Nephron progenitor cell (in vitro differentiated cells): ENCODE measurements at places on chromosomes 13 and 19.

- peak overlapping the region; percentile 98 for H3K4me3 ChIP-seq
- H3K27ac ChIP-seq: peak overlapping the region; percentile 83
- H3K27me3 ChIP-seq: no peaks in the 10 kb centered on the region
- H3K36me3 ChIP-seq: peaks cover 4% of the 10 kb centered on the region
- peaks cover 38% of the 10 kb centered on the region for H3K4me1 ChIP-seq
Observed at GRCh38 chr19:46716672-46717033, 261 bp downstream of the PRKD2 start.

- no peaks in the 10 kb centered on the region for H3K27me3 ChIP-seq
- H3K4me1 ChIP-seq: peaks cover 56% of the 10 kb centered on the region
- peak overlapping the region; percentile 94 for H3K27ac ChIP-seq
- DNase-seq: no peak
Observed at GRCh38 chr13:21043898-21044297, 17.5 kb downstream of the LATS2 start.

GRCh38 chr13:51771418-51772104 is 32.4 kb downstream of the DHRS12 start:
- H3K27ac ChIP-seq: peak overlapping the region; percentile 11
- DNase-seq: no peak
- H3K36me3 ChIP-seq: no peaks in the 10 kb centered on the region
- H3K4me3 ChIP-seq: no peak overlapping the region
- H3K27me3 ChIP-seq: peaks cover 3% of the 10 kb centered on the region

DNA sequence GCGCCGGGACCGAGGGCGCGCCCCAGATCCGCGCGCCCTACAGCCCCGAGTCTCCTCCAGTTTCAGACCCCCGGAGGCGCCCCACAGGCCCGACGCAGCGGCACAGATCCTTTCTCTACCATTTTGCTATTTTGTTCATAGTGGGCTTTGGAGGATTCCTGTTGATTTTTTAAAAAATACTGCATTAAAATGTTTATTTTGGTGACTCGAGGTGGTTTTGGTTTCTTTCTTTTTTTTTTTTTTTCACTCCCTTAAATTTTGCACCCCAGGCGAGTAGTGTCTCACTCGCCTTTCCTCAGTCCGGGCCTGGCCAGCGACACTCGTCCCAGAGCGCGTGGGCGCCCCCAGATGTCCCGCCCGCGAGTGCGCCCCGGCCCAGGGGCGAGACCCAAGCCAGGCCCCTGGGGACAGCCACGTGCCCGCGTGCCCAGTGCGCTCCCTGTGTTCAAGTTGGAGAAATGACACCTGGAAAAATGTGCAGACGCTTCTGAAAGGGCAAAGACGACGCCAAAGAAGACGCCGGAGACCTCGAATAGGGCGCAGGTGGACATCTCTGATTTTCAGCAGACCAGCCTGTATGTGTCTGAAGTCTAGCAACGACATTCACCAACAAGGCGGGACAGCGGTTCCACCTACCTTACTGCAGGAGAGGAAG is 471 bp upstream of the INSR start:
- H3K4me3 ChIP-seq: peak overlapping the region; percentile 80
- peaks cover 15% of the 10 kb centered on the region for H3K4me1 ChIP-seq
- H3K36me3 ChIP-seq: no peaks in the 10 kb centered on the region
- peak; percentile 53 for DNase-seq

DNA sequence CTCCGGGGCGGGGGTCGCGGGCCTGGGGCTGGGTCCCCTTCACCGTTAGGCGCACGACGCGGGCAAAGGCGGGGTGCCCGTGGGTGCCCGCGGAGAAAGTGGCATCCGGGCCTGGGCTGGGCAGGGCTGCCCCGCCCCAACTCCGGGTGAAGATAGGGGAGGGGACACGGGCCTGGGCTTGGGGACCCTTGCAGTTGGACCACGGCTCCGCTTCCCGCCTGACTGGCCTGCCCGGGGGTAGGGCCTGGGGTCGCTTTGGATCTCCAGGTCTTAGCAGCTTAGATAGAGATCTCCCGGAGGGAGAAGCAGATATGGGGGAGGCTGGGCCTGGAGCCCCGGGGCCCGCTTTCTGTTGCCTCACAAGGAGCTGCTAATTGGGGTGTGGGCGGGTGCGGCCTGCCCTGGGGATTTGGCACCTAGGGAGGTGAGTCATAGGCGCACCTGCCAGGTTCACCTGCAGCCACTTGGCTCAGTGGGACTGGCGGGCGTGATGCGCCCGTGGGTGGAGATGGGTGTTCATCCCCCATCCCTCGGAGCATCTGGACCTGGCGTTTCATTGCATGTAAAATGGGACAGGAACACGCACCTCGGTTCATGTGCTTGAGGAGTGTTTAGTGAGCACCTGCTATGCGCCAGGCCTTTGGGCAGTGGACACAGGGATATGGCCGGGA is 585 bp downstream of the MAP1S start:
- peaks cover 19% of the 10 kb centered on the region for H3K36me3 ChIP-seq
- peak overlapping the region; percentile 88 for H3K4me3 ChIP-seq
- no peak overlapping the region for H3K27ac ChIP-seq
- peaks cover 6% of the 10 kb centered on the region for H3K27me3 ChIP-seq
- peaks cover 31% of the 10 kb centered on the region for H3K4me1 ChIP-seq
- DNase-seq: no peak

DNA sequence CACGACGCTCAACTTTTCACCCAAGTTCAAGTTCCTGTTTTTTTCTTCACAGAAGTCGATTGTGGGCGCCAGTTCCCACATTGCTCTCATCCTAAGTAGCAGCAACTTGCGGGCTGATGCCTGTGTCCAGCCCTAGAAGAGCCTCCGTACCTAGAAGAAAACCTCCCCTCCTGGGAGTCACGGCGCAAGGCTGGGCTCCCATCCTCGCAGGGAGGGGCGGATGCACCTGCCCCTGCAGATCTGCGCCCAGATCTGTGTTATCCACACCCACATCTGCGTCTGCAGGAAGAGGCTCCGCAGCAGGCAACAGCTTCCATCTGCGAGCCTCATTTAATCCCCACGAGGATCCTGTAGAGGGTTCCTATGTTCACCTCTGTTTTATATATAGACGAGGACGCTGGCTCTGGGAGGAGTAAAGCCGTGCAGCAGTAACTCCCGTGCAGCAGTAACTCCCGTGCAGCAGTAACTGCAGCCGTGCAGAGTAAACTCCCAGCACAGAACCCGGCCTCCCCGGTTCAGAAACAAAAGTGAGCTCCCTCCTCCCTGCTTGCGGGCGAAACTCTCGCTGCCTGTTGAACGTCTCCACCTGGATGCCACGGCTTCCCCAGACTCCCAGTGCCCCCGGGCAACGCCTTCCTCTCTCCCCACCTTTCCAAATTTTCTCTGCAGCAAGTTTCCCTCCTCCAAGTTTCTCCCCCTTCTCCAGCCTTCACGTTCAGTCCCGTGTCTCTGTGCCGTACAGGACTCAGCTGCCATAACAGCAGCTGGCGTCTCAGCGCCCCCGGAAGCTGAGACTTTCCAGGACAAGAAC is 23.5 kb upstream of the LAIR1 start:
- peak; percentile 2 for DNase-seq
- H3K27me3 ChIP-seq: peaks cover 59% of the 10 kb centered on the region
- H3K27ac ChIP-seq: no peak overlapping the region
- H3K4me1 ChIP-seq: peaks cover 13% of the 10 kb centered on the region
- H3K36me3 ChIP-seq: no peaks in the 10 kb centered on the region

DNA sequence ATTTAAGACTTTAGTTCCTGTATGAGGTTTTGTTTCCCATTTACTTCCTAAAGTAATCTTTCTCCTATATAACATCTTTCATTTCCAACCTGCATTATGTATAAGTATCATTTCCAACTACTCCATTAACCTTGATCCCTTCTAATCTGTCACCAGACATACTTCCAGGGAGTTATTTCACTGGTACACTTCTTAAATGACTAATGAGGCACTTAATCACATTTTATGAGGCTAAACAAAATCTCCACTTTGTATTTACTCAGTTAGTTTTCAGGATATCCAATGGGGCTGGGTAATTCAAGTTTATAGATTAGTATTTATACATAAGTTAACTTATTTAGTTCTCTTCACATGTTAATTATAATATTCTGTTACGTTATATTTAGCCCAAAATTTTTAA is 634.7 kb downstream of the PCDH17 start:
- DNase-seq: no peak
- peaks cover 28% of the 10 kb centered on the region for H3K4me1 ChIP-seq
- H3K4me3 ChIP-seq: no peak overlapping the region
- H3K36me3 ChIP-seq: peaks cover 9% of the 10 kb centered on the region
- no peak overlapping the region for H3K27ac ChIP-seq
- no peaks in the 10 kb centered on the region for H3K27me3 ChIP-seq

DNA sequence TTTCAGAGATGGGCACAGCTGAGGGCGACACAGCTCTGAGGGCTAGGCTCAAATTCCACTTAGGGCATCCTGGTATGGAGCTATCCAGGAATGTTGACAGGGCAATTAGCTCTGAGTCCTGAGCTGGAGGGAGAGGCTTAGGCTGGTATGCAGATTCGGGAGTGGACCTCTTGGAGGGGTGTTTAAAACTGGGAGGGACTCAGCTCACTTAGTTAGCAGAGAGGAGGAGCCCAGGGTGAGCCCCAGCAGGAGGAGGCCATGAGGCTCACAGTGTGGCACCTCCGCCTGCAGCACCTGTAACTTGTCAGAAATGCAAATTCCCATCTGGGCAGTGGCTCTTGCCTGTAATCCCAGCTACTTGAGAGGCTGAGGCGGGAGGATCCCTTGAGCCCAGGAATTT is 10.2 kb upstream of the NOP53 start:
- DNase-seq: no peak
- no peaks in the 10 kb centered on the region for H3K36me3 ChIP-seq
- H3K4me1 ChIP-seq: no peaks in the 10 kb centered on the region
- peaks cover 35% of the 10 kb centered on the region for H3K27me3 ChIP-seq
- H3K4me3 ChIP-seq: no peak overlapping the region
- H3K27ac ChIP-seq: no peak overlapping the region

DNA sequence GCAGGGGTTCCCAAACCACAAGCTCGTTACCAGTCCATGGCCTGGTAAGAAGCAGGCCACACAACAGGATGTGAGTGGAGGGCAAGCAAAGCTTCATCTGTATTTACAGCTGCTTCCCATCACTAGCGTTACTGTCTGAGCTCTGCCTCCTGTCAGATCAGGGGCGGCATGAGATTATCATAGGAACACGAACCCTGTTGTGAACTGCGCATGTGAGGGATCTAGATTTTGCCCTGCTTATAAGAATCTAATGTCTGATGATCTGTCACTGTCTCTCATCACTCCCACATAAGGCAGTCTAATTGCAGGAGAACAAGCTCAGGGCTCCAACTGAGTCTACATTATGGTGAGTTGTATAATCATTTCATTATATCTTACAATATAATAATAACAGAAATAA is 677.4 kb upstream of the SLITRK6 start:
- no peak overlapping the region for H3K4me3 ChIP-seq
- H3K36me3 ChIP-seq: no peaks in the 10 kb centered on the region
- no peaks in the 10 kb centered on the region for H3K4me1 ChIP-seq
- H3K27ac ChIP-seq: no peak overlapping the region
- no peak for DNase-seq

DNA sequence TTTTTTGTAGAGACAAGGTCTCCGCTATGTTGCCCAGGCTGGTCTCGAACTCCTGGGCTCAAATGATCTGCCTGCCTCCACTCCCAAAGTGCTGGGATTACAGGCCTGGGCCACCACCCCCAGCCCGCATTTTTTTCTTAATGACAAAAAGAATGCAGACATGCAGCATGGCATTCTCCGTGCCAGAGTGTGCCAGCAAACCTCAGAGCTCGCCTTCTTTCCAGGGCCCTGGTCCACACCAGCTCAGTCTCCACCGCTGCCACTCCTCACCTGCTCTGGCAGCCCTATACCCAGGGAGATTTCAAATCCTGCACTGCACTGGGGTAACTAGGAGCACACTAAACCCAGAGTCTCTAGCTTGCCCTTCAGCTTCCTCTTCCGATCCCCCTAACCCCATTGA is 41.7 kb downstream of the ZIC5 start:
- peak overlapping the region; percentile 20 for H3K27ac ChIP-seq
- H3K4me3 ChIP-seq: no peak overlapping the region
- no peaks in the 10 kb centered on the region for H3K36me3 ChIP-seq
- no peak for DNase-seq
- peaks cover 3% of the 10 kb centered on the region for H3K27me3 ChIP-seq

GRCh38 chr19:55352040-55352439 is 2.5 kb downstream of the COX6B2 start:
- no peaks in the 10 kb centered on the region for H3K36me3 ChIP-seq
- H3K27me3 ChIP-seq: peaks cover 61% of the 10 kb centered on the region
- DNase-seq: no peak
- no peak overlapping the region for H3K27ac ChIP-seq

- peak overlapping the region; percentile 68 for H3K27ac ChIP-seq
- peaks cover 15% of the 10 kb centered on the region for H3K27me3 ChIP-seq
- no peaks in the 10 kb centered on the region for H3K36me3 ChIP-seq
- peaks cover 21% of the 10 kb centered on the region for H3K4me1 ChIP-seq
- no peak for DNase-seq
- H3K4me3 ChIP-seq: no peak overlapping the region
Observed at GRCh38 chr19:10467104-10467706, 36.0 kb downstream of the KEAP1 start.

DNA sequence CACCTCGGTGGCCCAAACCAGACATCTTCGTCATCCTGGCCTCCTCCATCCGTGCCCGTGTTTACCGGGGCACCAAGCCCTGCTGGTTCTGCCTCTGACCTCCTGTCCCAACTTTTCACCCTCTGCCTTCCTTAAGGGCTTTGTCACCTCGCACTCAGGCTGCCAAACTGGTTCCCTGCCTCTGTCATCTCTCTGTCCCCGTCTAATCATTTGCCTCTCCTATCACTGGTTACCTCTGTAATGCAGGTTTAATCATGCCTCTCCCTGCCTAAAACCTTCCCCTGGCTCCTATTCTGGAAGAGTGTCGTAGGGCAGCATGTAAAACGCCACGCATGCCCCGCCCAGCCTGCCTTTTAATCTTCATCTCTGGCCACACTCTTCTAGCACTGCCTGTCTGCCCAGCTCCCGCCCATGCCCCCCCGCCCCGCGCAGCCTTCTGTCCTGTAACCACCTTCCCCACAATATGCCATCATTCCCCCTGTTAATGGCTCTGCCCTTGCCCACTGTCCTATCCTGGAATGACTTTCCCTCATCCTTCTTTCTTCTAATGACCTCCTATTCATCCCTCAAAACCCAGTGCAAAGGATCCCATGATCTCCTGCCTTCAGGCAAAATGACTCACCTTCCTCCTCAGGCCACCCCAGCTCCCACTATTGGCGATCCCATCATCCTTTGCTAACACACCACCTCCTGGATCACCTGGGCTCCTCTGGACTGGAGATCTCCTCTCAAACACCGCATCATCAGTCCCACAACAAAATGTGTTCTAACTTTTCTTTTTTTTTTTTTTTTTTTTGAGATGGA is 66.7 kb downstream of the PEX11G start:
- H3K4me1 ChIP-seq: peaks cover 8% of the 10 kb centered on the region
- H3K27ac ChIP-seq: peak overlapping the region; percentile 17
- peaks cover 9% of the 10 kb centered on the region for H3K36me3 ChIP-seq
- no peaks in the 10 kb centered on the region for H3K27me3 ChIP-seq
- no peak overlapping the region for H3K4me3 ChIP-seq

GRCh38 chr19:58516964-58517833 is 2.4 kb downstream of the ZBTB45 start:
- H3K4me1 ChIP-seq: peaks cover 58% of the 10 kb centered on the region
- peaks cover 7% of the 10 kb centered on the region for H3K36me3 ChIP-seq
- no peaks in the 10 kb centered on the region for H3K27me3 ChIP-seq

GRCh38 chr19:3274942-3275582 is 50.6 kb downstream of the CELF5 start:
- H3K27ac ChIP-seq: no peak overlapping the region
- H3K36me3 ChIP-seq: no peaks in the 10 kb centered on the region
- peaks cover 23% of the 10 kb centered on the region for H3K4me1 ChIP-seq
- peak overlapping the region; percentile 80 for H3K4me3 ChIP-seq
- DNase-seq: peak; percentile 72

GRCh38 chr19:679418-680286 is 3.5 kb downstream of the FSTL3 start:
- peak overlapping the region; percentile 80 for H3K4me3 ChIP-seq
- H3K27ac ChIP-seq: no peak overlapping the region
- H3K27me3 ChIP-seq: peaks cover 18% of the 10 kb centered on the region
- peak; percentile 61 for DNase-seq
- no peaks in the 10 kb centered on the region for H3K36me3 ChIP-seq

GRCh38 chr19:56942756-56943155 is 102.2 kb upstream of the PEG3 start:
- peaks cover 6% of the 10 kb centered on the region for H3K36me3 ChIP-seq
- no peak overlapping the region for H3K27ac ChIP-seq
